ENCODE measurements at places on chromosomes 5 and 9.

- DNase-seq = no peak
Observed at GRCh38 chr5:69202497-69202896, 13.1 kb downstream of the CENPH start.

GRCh38 chr5:76849419-76850291, at the start of gene S100Z:
Gene S100Z (plus strand): TSS chr5:76850014. CDS start chr5:76875360, 25,346 bp downstream.
- DNase-seq = no peak

DNA sequence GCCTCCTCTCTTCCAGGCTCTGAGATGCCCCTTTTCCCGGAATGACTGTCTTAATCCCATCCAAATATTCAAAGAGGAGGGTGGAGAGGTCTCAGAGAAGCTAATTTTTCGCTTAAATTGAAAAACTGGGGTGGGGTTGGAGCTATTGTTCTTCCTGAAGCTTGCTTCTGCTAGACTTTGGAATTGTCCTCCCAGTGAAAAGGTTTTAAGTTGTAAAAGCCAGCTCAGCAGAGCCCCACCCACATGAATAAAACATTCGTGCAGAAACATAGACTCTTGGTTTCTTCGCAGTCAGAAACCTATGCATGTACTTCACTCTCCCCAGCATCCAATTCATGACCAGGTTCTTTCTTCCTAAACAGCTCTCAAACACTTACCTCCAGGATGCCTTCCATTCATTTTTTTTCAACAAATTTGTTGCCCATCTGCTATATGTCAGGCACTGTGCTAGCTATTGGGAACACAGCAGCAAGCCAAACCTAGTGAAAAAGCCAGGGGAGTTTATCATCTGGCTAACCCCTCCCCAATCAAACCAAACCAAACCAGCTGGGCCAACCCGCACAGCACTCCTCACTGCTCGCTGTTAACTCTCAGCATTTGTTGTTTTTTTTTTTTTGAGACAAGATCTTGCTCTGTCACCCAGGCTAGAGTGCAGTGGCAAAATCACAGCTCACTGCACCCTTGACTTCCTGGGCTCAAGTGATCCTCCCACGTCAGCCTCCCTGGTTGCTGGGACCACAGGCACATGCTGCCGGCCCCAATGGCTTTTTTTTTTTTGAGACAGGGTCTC, 37.9 kb upstream of the OCLN start:
- DNase-seq = no peak

DNA sequence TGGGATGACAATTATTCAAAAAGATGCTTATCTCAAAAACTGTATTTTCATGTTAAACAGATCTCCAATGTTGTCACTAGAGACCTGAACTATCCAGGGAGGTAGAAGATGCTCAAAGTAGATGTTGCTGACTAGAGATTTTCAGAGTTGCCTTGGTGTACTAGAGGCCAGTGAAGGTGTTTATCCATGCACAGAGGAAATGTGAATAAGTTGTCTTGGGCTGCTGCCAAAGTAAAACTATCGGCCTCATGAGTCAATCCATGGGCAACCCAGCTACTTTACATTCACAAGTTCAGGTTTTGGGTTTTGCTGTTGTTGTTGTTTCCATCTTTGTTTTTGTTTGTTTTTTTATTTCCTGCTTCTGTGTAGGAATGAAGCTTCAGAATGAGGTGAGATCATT, 141.1 kb upstream of the RANBP3L start:
- DNase-seq = no peak

DNA sequence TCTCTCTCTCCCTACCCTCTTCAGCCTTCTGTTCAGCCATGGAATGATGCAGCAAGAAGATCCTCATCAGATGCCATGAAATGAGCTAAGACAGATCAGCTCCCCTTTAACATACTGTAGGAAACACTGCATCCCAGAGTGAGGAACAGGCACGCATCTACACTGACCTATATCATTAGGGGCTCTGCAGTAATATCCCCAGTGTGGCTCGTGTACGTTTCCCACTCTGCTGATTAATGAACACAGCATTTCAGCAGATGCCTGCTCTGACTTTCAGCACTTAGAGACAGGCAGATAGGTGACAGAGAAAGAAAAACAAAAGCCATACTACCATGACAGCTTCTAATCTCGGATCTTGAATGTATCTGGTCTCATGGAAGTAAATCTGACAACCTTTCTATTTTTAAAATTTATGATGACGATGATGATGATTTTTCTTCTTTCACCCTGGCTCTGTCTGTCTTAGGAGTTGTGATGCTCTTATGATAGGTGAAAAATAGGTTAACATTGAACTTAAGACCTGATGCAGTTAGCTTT, 750.3 kb downstream of the CDH12 start:
- no peak for DNase-seq

All from activated naive CD8-positive, alpha-beta T cell treated with anti-CD3 and anti-CD28 coated beads, Interleukin-2, amount 50 U/mL, for 16 hours (primary cell).